NCI-H1436 (cell line): ENCODE measurements at places on chromosomes 5 and 9.

GRCh38 chr9:109632817-109633216, 134.7 kb upstream of the PTPN3 start:
- no peak for DNase-seq

DNA sequence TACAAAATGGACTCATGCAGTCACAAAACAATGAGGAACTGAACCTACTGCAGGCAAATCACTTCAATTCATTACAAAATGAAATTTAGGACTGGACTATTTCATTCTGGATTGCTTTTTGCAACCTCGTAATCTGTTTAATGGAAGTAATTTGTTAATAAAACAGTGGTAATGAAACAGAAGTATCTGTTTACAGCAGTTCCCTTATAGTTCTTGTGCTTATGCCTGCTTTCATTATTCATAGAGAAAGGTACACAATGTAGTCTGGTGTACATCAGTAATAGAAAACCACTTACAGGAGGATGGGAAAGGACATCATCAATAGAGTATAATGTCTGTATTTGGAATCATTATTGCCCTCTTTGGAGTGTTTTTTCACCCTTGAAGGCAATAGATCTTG, 389.2 kb upstream of the NUDT12 start:
- no peak for DNase-seq

GRCh38 chr5:154298065-154298464, 107.5 kb downstream of the GALNT10 start:
- DNase-seq, result no peak

- DNase-seq, result no peak
These were observed 86.3 kb downstream of the UBE2R2 start for GRCh38 chr9:33903157-33903780.

DNA sequence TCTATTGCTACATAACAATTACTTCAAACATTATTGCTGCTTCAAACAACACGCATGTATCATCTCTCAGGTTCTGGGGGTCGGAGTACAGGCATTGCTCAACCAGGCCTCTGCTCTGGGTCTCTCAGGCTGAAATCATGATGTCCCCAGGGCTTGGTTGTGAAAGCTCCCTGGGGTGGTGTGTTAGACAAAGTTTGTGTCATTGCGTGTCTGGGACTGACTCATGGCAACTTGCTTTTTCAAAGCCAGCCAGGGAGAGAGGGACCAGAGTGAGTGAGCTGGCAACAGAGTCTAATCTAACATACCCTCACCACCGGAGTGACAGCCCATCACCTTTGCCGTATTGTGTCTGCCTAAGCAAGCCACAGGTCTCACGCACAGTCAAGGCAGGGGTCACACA, 259.2 kb upstream of the NFIL3 start:
- DNase-seq, result no peak

DNA sequence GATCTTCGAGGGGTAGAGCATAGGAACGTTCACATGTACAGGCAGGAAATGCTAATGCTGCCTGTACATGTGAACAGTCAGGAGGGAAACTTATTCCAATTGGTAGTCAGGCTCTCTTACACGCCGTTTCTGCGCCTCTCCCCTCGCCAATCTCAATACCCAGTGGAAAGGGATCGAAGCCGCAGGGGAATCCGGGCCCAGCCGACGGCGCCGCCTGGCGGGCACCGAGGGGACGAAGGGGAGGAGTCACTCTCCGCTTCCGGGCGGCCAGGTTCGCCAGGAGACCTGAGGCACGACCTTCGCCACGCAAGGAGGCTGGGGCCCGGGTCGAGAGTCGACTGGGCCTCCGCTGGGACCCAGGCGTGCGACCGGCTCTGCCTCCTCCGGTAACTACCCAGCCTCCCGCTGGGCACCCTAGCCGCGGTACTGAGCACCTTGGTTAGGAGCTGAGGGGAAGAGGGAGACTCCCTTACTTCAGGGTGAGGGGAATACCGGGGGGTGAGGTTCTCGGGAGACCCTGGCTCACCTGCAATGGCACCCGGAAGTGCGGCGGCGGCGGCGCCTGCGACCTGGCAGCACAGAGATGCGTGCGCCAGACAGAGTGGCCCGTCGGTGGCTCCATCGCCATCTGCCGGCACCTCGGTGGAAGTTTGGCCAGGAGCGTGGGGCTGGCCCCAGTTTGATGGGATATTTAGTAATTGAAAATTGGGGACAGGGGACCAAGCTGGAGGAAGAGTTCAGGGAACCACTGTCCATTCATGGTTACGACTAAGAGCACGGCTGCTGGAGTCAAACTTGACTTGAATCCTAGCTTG, at the start of gene PIGO:
Gene PIGO, minus strand, starts transcription at position 557 of the 815 bp plus-strand sequence. CDS start 1,026 bp downstream, outside the sequence.
- peak; percentile 85 for DNase-seq
